Natural killer cell treated with Interleukin-12 subunit alpha and Interleukin-12 subunit beta and Interleukin-15 and Interleukin-18, amount 100 ng/mL, for 72 hours (primary cell): ENCODE measurements at places on chromosomes 5 and 9. TPM values are rescaled to one million over a fixed set of nuclear protein-coding genes. Genes with fewer than 3 reads are reported as not detected.
A peak's percentile ranks its signal among the peaks of the same experiment; 100 is the strongest.

Gene TMEM8B
- total RNA-seq = 1.8 TPM

DNA sequence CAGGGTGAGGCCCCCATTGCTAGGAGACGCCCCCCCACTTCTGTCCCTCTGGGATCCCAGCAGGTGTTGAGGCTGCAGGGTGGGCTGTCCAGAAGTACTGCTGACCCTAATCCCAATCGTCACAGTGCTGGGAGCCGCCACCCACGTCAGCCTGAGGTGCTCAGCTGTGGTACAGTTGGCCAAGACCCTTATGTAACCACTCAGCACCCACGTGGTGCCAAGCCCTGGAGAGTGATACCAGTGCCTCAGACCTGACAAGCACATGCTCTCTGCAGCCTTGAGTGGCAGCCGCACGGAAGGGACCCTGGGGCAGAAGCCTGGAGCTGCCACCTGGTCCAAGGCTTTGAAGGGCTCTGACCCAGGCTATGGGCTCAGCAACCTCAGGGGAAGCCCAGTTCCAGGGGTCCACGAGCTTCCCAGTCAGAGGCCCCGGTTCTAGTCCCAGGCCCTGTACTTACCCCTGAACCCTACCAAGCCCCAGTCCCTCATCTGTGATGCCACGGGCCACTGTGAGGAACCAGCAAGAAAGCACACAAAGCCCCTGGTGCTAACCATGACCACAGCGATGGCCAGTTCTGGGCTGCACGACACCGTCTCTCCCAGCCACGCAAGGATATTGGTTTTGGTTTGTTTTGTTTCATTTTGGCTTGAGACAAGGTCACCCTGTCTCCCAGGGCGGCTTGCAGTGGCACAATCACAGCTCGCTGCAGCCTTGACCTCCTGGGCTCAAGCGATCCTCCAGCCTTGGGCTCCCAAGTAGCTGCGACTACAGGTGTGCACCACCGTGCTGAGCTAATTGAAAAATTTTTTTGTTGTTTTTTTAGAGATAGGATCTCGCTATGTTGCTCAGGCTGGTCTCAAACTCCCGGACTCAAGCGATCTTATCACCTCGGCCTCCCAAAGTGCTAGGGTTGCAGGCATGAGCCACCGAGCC, 50.7 kb downstream of the DBH start:
- DNase-seq = no peak

DNA sequence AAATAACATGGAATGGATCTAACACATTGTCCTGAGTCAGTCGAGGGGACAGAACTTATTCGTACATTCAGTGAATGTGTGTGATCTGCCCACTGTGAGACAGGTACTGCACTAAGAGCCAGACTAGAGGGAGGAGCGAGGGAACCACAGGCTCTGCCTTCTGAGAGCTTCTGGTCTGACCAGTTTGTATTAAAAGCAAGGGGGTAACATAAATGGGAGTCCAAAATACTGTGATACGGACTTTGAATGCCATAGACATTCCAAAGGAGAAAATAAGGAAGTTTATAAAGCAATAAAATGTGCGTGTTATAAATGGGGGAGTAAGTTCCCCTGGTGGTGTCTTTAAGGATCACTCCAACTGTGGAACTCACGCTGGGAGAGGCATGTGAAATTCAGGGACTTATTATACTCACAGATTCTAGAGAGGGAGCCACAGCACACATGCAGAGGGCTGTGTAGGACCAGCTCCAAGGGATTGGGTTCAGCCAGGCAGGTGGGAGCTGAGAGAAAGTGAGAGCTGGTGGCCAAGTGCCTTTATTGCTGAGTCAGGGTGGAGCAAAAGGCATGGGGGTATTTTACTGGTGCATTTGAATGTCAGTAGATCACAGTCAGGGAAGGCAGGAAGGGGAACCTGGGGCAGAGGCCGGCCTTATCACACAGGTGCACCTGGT, 186.5 kb upstream of the WWC1 start:
- DNase-seq = no peak

- DNase-seq = no peak
Observed at GRCh38 chr5:32096891-32097595, 77.1 kb downstream of the GOLPH3 start.

DNA sequence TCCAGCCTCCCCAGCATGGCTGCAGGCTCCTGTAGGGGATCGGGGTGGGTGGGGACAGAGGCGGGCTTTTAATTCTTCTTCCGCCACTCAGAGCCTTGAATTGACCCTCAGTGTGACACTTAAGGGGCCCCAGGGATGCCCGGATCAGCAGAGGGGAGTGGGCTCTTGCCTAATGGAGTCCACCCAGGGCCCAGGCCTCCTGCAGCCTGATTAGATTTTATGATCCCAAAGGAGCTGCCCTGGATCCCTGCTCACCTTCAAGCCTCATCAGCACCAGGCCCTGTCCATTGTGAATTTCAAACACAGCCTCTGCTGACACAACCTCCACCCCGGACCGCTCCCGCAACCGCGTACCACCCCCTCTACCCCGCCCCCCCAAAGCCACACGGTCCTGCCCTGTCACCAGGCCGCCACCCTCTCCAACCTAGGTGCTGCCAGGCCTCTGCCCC, 214.1 kb upstream of the IER5L start:
- no peak for DNase-seq

DNA sequence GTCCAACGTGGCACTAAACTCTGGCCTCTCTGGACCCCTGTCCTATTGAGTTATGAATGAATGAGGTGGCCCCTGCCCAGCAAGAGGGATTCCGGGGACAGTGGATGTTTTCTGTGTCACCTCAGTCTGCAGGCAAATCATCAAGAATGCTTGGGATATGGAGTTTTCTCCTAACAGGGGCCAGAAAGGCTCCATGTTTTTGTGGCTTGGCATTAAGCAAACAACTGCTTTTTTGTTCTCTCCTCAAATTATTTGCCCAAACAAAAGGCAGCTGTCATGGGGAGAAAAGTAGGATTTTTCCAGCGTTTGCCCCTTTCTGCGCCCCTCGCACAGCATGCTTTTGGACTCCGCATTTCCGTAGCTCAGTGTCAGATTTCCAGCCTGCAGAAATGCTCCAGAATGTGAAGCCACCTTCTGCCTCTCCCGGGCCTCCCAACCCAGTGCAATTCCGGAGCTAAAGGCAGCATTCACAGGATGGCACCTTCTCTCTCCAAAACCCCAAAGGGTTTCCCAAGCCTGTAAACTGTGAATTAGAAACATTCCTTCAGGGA, 553.3 kb downstream of the CCDC171 start:
- DNase-seq = no peak

- DNase-seq = no peak
Observed at GRCh38 chr5:137114529-137114928, 384.6 kb downstream of the SPOCK1 start.

GRCh38 chr9:134497283-134497860, 144.2 kb upstream of the COL5A1 start:
- DNase-seq = peak; percentile 31

Gene SEMA4D
- total RNA-seq = 237 TPM

DNA sequence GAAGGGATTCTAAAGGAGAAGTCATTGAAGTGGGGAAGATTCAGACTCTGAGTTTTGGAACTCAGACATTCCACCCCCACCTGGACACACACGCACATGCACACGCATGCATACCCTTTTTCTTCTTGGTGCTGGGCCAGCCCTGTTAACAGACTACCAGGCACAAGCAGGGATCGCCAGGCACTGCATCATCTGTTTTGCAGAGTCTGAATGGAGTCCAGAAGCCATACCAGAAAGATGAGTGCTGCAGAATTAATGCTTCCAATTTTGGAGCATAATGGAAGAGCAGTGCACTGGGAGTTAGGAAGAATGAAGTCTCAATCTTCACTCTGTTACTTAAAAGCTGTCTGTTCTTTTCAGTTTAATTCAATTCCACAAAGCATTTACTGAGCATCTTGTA, 95.5 kb downstream of the PDE8B start:
- no peak for DNase-seq

DNA sequence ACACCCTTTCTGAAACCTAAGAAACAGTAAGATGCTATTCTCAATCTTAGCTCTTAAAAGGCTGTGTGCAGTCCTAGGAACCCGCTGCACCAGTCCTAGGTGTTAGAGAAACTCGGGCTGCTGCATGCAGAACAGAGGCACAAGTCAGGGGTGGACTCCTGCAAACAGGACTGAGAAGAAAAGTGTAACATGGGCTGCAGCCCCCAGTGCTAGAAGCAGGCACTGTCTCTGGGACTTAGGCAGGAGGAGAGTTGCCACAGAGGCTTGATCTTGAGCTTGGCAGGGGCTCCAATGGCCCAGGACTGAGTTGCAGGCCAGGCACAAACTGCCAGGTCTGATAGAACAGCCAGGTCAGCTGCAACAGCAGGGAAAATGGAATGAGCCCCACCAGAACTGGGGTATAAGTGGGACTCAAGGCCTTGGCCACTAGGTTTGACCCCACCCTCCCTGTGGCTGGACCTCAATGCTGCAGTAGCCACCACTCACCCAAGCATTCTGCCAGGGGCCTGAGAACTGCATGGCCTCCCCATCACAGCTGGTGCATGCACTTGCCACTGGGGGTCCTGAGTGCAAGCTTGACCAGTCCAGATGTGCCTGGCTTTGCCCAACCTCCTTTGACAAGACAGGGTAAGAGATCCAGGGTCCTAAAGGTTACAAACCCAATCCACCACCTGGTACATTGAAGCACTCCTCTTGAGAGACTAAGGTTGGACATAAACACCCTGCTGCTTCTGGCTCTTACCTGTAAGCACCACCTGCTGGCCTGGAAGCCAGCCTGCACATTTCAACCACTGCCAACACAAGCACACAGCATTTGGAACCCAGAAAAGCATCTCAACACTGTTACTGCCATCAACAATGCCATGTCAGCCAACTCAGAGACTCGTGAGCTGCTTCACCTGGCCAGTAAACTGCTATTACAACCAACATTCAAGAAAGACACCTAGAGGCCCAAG, 103.3 kb downstream of the FBXL17 start:
- no peak for DNase-seq

DNA sequence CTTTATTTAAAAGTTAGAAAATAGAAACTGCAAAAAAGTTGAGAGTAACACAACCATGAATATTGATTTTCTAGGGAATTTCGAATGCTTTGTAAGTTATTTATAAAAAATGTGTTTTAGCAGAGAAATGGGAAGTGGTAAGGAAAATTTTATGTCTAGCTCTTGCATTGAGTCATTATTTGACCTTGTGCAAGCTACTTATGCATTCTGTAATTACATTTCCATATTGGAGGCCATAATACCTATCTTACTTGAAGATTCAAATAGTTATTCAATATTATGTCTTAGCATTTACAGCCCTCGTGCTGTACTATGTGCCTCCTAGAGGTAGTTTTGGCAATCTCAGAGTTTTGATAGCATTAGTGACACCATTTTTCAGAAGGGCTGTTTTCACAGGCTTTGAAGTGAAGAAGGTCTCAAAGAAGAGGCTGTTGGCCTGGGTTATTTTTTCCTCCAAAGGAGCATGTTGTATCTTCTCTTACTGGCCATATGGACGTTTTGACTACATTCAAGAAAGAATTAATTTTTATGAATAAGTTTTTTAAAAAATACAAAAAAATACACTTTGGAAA, 7.4 kb upstream of the DAP start:
- DNase-seq = no peak

Gene PPP3R2
- not detected for total RNA-seq

DNA sequence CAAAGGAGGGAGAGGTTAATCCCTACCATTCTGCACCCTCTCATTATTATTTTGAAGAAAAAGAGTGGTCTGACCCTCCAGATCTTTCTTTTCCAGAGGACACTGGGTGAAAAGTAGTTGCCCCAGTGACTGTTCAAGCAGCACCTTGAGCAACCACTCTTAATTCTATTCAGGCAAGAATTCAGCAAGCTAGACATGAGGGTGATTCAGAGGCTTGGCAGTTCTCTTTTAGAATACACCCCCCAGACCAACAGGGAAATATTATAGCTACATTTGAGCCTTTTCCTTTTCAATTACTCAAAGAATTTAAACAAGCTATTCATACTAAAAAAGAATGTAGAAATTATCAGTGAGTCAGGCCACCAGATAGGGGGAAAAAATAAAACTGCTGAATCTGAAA, 178.3 kb downstream of the MRPS30 start:
- no peak for DNase-seq

GRCh38 chr5:18496041-18496440, 861.8 kb downstream of the TAF11L14 start:
- DNase-seq = no peak

Gene EGFLAM
- not detected for total RNA-seq

DNA sequence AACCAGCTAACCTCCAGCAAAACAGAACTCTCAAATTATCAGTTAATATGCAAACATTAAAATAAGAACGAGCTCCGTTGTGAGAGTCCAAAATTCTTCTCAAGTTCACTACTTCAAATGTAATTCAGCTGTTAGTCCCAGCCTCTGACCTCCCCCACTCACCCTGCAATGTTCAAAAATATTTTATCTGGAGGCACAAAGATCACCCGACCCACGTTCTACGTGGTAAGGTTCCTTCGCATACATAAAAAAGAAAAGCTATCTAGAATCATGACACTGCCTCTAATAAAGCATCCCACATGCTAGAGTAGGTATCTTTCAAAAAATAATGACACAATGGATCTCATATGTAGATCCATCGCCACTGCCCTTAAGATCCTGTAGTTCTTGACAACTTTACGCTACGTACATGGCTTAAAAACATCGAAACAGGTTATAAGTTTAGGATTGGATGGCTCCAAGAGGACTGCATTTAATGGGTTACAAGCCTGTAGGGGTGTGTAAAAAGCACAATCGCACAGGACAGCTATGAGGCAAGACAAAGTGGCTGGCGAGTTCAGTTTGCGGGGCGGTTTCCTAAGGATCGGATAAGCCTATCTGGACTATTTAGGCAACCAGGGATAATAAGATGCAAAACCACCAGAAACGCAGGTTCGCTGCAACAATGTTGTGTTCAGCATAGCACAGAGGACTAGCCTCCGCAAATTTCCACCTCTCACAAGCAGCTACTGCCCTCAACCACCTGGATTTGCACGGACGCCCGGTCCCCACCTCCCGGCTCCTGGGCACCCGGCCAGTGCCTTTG, 969 bp downstream of the CLK4 start:
- DNase-seq = no peak

DNA sequence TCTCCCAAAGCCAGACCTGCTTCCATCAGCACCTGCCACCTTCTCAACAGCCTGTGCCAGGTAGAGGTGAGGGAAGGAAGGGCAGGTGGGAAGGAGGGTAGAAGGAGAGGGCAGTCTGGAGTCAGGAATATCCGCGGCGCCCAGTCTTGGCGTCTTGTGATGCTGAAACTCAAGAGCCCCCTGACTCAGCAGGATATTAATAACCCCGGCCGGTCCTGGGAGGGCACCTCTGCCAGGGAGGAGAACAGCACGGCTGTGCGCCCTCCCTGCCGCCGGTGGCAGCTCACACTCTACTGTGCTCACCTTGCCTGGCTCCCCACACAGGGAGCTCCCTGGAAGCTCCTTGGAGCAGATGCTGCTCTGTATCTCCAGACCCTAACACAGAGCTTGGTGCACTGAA, 11.6 kb upstream of the NTNG2 start:
- no peak for DNase-seq

GRCh38 chr5:95936812-95937397, 24.7 kb downstream of the ELL2 start:
- no peak for DNase-seq

Gene MCIDAS
- not detected for total RNA-seq

GRCh38 chr9:3732077-3733038, 206.6 kb upstream of the RFX3 start:
- peak; percentile 67 for DNase-seq

GRCh38 chr9:121201045-121201737, 478 bp downstream of the RAB14 start:
- DNase-seq = peak; percentile 82

Gene NSMF
- total RNA-seq = 17.1 TPM

- no peak for DNase-seq
Observed at GRCh38 chr5:111385970-111386831, 126.1 kb downstream of the STARD4 start.
